ENCODE measurements at places on chromosomes 2 and 18. TPM values are rescaled to one million over a fixed set of nuclear protein-coding genes. Genes with fewer than 3 reads are reported as not detected.

GRCh38 chr2:68637047-68637446, 6.3 kb upstream of the PROKR1 start:
- DNase-seq = no peak

DNA sequence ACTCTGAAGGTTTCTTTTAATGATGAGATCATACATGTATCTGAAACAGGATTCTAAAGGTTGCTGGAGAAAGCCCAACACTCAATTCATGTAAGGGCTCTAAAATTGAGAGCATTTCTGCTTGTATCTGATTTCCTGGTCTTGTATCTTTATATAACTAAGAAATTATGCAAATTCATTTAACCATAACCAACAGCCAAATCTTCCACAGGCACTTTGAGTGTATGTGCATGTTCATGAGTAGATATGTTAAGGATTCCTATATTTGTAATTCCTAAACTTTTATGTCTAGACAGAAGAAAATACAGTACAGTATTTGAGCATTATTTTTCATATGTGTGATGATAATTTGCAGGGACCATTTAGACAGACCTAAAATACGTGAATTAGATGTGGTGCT, 20.4 kb upstream of the PELI1 start:
- DNase-seq = no peak

GRCh38 chr2:6922201-6922656, 5.0 kb downstream of the RNF144A start:
- no peak for DNase-seq

GRCh38 chr2:176173567-176174381, 14.7 kb upstream of the HOXD1 start:
- no peak for DNase-seq

The PLGLB1 gene
- 0.81 TPM for polyA plus RNA-seq

The CLEC4F gene
- not detected for polyA plus RNA-seq

Measured in endothelial cell of umbilical vein (primary cell).